Activated T-helper 1 cell treated with anti-CD3 and anti-CD28 coated beads, Interleukin-2, amount 50 U/mL, for 16 hours (primary cell): ENCODE measurements at places on chromosomes 11 and 22.

DNA sequence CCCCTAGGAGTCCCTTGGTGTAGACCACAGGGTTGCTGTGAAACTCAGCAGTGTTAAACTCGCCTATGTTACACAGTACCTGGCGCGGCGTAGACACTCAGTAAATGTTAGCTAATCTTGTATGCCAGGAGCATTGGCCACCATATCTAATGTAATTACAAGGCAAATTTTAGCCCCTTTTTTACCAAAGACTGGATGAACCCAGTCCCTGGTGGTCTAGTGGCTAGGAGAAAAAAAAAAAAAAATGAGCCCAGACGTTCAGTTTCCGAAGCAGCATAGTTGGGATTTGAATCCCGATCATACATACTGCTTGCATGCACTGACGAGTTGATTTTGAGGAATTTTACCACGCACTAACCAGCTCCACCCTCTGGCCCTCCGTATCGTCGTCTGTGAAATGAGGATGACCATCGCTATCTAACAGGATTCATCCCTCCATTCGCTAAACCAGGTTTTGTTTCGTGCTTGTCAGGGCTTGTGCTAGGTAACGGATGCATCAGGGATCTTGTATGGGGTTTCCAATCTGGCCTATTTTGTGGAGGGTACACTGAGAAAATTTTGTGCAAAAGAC lies 688 bp downstream of the PTS start:
- DNase-seq = no peak

- no peak for DNase-seq
Observed at GRCh38 chr22:41407433-41407832, 25.7 kb downstream of the TEF start.

GRCh38 chr11:2706321-2706720 lies 6.5 kb upstream of the KCNQ1OT1 start:
- no peak for DNase-seq

GRCh38 chr22:43277091-43277490 lies 66.1 kb downstream of the SCUBE1 start:
- DNase-seq = no peak

- no peak for DNase-seq
Observed at GRCh38 chr11:46386674-46387073, 4.9 kb downstream of the CHRM4 start.

DNA sequence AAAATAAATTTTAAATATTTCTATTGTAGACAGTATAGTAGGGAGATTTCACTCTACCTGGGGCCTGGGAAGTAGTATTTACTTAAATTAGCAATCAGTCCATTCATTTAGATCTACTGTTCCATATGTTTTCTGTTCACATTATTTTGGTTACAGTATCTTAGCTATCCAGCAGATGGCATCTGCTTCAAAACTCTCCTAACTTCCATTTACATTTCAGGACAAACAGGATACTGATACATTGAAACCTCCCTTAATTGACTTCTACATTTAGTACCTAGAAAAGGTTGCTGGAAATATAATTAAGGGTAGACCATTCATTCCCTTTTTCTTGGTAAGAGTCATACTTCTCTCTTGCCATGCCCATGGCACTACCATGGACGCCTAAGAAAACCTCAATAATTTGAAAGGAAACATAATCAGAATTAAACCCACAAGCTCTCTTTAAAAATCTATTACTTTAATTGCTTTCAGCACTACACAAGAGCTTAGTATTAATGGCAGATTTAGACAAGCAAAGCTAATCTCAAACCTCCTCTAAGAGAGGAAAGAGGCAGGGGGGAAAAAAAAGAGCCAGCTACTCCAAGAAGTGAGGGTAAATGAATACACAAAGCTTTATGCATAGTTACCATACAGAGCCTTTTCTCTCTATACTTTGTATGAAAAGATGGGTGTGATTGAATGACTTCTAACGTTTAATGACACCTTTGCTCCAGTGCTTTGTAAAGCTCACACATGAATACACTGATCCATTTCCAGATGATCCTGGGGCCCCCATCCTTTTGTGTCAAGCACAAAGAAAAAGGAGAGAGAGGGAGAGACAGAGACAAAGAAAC lies 131.2 kb upstream of the MTMR2 start:
- DNase-seq = no peak

- DNase-seq = no peak
Observed at GRCh38 chr22:40661671-40662070, 17.6 kb upstream of the MCHR1 start.

DNA sequence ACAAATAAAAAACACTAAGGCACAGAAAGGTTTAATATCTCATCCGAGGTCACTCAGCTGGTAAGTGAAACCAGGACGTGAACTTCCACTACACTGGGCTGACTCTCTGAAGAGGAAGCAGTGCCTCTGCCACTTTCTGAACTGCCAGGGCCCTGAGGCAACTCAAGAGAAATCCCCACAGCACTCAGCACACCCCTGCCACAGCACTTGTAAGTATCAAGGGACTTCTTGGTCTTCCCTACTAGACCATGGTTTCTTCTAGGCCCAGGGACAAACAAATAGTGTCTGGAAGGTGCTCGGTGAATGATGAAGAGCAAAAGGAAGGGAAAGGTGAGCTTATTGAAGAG lies 49.7 kb downstream of the RPL27A start:
- DNase-seq = no peak

GRCh38 chr11:133966921-133967598 lies 10.3 kb upstream of the IGSF9B start:
- DNase-seq = peak; percentile 51

GRCh38 chr11:110086892-110087309 lies 6.3 kb upstream of the ZC3H12C start:
- DNase-seq = no peak

- peak; percentile 65 for DNase-seq
Observed at GRCh38 chr11:64000026-64000739, 13.9 kb downstream of the OTUB1 start.

GRCh38 chr11:35029979-35030682 lies 108.8 kb upstream of the CD44 start:
- DNase-seq = no peak

DNA sequence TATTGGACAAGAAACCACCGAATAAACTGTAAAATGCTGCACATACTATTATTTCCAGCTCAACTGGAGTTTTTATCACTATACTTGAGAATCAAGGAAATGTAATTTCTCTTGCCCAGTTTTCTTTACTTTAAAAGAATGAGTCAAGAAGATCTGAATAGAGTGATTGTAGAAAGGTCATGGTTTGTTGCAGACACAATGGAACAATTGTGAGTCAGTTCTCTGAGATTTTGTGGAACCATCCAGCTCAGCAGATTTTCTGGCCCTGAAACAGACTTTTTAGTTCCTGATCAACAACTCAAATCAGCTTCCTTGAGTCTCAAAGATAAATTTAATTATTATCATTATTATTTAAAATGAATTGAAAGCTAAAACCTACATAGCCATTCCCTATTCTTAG lies 1.3 kb downstream of the TCN1 start:
- no peak for DNase-seq

- no peak for DNase-seq
Observed at GRCh38 chr11:30405385-30405784, 82.5 kb downstream of the ARL14EP start.

GRCh38 chr22:29539105-29539504 lies 14.5 kb downstream of the THOC5 start:
- no peak for DNase-seq

- no peak for DNase-seq
Observed at GRCh38 chr11:20364341-20364792, 853 bp downstream of the HTATIP2 start.

GRCh38 chr11:31262761-31263160 lies 106.8 kb downstream of the DCDC1 start:
- DNase-seq = no peak

DNA sequence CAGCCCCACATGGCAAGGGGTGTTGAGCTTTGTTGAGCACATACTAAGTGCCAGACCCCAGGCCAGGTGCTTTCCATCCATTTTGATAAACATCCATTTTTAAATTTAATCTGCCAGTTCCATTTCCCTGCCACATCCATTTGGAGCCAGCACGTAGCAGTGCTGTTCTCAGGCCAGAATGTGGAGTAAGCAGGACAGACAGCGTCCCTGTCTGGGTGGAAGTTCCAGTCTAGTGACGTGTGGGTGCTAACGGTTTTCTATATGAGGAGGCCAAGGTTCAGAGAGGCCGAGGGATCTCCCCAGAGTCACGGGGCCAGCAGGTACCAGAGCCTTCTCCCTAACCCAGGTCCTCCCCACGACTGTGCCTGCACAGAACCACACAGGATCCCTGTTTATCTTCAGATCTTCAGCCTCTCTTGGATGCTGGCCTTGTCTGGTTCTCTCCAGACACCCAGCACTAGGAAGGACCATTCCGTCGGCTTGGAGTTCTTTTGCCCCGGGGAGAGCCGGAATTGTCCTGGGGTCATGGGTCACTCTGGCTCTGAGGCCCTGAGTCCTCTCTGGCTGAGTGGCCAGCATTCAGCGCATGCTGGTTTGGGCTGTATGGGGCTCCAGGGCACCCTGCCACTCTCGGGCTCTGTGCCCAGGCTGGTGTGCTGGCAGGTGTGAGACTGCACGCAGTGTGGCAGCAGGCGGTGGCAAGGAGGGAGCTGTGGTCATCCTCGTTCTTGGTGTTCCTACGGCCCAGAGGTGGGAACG lies 63.6 kb upstream of the PPARA start:
- DNase-seq = no peak

DNA sequence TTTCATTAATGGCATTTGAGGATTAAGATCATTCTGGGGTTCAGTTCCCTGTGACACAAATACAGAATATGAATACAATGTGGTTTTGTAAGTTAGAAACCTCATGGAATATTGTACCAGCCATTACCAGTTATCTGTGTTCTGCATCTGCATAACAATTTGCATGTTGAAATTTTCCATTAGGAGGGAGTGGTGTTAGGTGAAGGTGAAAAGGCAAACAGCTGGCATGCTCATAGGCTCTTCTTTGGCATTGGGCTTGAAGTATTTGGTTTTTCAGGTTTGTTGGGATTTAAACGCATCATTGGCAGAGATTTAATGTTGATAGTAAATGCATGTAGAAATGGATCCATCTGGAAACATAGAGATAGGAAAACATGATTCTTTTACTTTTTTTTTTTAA lies 18.6 kb downstream of the RTN3 start:
- no peak for DNase-seq

DNA sequence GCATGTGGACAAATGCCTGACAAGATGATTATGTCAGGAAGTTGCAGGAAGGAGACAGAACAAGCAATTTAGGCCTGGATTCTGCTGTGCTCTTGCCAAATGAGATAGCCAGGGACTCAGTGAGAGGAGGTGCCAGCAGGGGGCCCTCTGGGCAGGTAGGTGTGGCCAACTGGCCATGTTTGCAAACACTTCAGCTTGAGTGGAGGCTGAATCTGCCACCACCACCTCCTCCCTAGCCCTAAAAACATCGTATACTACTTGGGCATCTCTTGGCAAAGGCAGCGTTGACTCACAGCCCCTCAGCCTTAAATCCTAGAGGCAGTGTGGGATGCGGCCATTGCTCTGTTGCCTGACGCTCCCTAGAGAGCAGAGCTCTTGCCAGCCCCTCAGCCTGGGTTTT lies 95.1 kb upstream of the PLET1 start:
- DNase-seq = no peak

GRCh38 chr11:107018219-107018901 lies at the start of gene GUCY1A2:
Gene GUCY1A2 (minus strand): TSS chr11:107018476. CDS start chr11:107018055, 421 bp downstream.
- DNase-seq = no peak

DNA sequence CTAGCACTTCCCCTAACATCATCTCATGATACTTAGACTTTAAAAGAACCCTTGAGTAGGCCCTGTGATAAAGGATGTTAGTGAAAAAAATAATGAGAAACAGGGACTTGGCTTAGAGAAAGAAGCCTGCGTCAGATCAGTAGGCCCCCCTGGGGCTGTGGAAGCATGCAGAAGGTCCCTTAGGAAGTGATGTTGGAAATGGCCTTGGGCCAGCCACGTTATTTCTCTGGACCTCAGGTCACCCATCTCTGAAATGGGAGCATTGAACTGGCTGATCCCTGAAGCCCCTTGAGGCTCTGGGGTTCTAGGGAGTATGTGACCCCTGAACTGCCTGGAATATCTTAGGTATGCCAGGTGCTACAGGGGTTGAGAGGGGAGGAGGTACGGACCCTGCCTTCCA lies 40.2 kb downstream of the MCM5 start:
- no peak for DNase-seq

DNA sequence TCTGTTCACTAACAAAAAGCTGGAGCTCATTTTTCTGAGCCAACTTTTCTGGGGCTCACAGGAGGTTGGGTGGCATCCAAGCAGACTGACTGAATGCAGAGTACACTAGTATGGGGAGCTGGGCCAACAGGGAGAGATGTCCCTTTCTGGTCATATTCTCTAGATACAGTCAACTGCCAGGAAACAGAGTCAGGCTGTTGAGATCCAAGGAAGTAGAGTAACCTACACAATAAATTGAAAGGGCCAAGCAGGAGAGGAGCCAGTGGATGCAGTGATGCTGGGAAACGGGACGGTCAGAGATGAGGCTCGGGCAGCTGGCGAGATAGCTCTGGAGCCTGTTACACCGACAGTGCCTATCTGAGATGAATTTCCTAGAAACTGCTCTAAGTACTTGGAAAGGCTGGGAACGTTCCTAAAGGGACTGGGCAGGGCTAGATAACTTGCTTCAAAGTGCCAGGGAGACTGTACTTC lies 71.1 kb downstream of the LARGE2 start:
- no peak for DNase-seq

DNA sequence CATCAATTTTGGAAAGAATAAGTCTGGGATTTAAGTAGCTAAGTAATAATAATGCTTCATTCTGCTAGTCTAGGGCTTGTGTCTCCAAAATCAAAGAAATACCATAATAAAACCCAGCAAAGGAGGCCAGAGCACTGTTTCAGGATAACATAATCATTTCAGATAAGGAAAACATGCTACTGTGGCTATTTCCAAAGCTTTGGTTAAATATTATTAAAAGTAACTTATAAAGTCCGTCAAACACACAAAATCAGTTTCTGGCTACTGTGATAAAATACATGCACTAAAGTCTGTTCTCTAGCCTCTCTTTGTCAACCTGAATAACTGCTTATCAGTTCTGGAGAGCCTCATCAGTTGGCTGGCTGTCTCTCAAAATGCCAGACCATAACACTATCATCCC lies 1.5 kb upstream of the OR6T1 start:
- no peak for DNase-seq

- no peak for DNase-seq
Observed at GRCh38 chr11:1387521-1387920, 2.2 kb upstream of the BRSK2 start.

GRCh38 chr11:65576867-65577755 lies 1.3 kb downstream of the EHBP1L1 start:
- DNase-seq = no peak

GRCh38 chr11:28269586-28269985 lies 161.4 kb downstream of the METTL15 start:
- DNase-seq = no peak

DNA sequence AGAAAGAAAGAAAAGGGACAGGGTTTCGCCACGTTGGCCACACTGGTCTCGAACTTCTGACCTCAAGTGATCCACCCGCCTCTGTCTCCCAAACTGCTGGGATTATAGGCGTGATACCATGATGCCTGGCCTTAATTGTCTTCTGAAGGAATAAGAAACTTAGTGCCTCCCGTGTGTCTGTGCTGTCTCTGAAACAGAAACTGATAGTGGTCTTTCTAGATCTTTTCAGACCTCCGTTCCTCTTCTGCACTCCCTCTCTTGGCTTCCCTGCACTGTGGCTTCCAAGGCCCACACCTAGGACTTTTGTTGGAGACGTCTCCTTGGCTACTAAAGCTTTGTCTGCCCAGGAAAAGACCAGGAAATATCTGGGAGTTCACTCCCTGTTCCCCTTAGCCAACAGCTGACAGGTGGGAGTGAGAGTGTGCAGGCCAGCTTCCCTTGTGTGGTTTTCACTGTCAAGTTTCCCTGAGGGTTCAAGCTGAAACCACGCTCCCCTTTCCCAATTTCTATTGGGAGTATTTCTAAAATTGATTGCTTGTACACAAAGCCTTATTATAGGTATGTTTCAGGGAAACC lies 10.1 kb upstream of the HTR3B start:
- no peak for DNase-seq

GRCh38 chr11:112178428-112178827 lies 3.1 kb downstream of the BCO2 start:
- no peak for DNase-seq
